ENCODE measurements at places on chromosomes 16 and 17.

DNA sequence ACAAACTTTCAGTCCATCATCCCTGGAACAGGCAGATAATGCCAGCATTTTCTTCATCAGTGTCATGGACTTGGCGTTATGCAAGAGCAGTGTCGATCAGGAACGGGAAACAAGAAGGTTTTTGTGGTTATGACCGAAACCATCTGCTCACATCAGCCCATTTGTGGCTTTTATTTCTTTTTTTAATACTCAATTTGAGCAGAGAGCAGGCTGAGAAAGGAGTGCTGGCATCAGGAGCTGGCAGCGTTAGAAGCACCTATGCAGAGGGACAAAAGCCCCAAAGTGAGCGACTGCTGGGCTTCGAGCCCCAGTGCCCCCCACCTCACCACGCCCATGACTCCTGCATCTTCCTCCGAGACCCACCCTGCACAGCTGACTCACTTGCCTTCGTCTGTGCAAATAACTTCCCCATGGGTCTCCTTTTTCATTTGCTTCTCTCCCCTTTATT is 16.2 kb upstream of the CD300E start:
- DNase-seq: no peak

GRCh38 chr17:2090804-2091534 is 36.1 kb downstream of the HIC1 start:
- DNase-seq: no peak

GRCh38 chr16:67552476-67552875 is 9.8 kb upstream of the CTCF start:
- peak; percentile 11 for DNase-seq

GRCh38 chr17:40124279-40125141 is 2.7 kb downstream of the MSL1 start:
- DNase-seq: peak; percentile 78

- no peak for DNase-seq
Observed at GRCh38 chr17:78985395-78985794, 5.7 kb upstream of the LGALS3BP start.

DNA sequence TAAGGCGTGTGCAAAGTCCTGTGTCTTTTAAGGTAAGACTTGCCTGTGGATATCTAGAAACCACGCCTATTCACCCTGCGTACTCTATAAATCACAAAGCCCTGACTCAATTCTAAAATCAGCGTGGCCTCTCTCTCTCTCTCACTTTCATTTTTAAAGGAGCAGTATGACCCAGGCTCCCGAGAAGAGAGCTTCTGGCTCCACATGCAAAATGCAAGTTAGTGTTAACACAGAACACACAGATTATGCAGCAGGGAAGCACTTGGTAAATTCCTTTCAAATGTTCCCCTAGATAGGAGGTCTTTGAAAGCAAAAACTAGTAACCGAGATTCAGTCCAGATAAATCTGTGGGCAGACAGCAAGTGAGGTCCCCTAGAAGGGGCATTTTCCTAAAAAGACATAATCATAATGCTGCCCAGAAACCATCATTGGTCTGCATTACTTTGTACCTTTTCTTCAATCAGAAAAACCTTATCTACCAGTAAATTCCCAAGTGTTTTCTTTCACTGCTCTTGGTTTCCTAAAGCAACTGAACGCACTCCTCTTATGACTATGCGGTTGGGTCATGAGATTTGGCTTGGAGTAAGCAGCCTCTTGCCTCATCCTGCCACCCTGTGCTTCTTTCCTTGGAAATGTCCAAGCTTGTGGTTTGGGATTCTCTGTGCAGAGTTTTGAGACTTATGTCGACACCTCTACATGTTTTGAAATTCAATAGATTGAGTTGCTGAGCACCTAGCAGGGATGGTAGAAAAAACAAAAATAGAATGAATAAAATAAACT is 31.7 kb upstream of the KCNJ2 start:
- no peak for DNase-seq

DNA sequence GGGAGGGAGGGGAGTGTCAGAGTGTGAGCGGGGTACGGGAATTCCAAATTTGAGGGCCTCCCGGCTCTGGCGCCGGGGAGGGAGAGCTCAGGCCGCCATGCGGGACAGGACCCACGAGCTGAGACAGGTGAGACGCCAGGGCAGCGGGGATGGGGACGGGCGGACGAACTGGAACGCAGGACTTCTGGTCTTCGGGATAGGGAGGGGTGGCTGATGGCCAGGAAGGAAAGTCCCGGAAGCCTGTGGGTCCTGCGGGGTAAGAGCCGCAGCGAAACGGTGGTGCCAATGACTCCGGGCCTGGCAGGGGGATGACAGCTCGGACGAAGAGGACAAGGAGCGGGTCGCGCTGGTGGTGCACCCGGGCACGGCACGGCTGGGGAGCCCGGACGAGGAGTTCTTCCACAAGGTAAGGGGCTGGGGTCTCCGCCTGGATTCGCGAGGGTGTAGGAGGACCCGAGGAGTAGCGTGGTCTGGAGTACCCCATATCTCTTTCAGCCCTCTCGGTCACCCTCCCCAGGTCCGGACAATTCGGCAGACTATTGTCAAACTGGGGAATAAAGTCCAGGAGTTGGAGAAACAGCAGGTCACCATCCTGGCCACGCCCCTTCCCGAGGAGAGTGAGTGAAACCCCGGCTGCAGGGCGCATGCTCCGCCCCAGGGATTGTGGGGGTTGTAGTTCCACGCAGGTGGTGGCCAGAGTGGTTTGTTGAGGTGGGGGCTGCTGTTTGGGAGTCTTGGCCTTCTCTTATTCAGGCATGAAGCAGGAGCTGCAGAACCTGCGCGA is 543 bp downstream of the STX4 start:
- peak; percentile 85 for DNase-seq

DNA sequence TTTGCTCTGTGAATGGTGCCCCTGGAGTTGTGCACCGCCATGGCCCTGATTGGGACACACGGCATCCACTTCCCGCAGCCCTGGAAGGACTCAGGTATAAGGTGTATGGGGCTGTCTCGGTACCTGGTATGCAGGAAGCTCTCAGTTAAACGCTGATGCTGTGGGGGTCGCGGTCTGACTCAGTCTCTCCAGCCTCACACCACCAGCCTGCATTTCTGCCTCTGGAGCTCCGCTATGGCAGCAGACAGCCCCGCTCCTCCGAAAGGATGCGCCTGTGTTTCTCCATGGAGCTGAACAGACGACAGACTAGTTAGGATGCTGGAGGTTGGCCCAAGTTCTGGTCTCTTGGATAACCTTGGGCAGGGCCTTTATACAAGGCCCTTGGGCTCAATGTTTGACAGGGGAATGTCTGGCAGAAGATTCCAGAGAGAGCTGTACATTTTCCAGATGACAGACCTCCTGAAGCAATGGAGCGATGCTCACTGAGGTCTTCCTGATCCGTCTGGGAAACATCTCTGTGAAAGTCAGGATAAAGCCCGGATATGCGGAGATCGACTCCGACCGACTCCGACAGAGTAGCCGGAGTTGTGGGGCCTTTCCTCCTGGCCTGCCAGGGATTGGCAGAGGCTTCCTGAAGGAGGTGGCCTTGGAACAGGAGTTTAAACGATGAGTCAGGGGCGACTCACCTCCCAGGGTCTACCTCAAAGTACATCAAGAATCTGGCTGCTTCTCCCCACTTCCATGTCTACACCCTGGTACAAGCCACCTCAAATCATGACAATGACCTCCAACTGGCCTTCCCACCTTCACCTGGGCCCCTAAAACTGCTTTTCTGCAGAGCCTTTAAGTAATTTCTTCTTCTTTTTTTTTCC is 21.9 kb upstream of the BCAR1 start:
- no peak for DNase-seq

DNA sequence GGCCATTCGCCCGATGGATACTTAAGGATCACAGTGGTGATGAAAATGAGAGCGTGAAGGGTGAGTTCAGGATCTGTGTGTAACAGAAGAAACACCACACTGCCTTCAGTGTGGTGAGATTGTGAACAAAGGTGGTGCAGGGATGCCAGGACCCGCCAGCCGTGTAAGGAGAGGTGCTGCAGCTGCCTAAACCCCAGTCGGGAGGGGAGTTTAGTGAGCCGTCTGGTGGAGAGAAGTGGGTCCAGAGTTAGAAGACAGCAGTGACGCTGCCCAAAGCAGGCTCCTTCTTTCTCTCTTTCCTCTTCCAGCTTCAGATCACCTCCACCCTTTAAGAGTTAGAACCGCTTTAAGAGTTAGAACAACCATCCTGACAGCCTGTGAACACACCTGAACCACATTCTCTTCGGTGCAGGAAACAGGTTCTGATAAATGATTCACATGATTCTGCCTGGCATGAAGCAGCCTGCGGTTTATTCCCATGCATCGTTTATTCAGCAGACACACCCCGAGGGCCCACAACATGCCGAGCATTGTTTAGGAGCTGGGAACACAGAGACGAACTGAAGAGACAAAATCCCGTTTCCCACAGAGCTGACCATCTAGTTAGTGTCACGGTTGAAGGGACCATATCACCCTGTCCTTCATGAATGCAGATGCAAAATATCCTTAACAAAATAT is 84.0 kb upstream of the DNAH17 start:
- DNase-seq: no peak

- no peak for DNase-seq
Observed at GRCh38 chr17:2924211-2924610, 128.0 kb downstream of the RAP1GAP2 start.

- DNase-seq: no peak
Observed at GRCh38 chr16:53855511-53855910, 151.6 kb downstream of the FTO start.

DNA sequence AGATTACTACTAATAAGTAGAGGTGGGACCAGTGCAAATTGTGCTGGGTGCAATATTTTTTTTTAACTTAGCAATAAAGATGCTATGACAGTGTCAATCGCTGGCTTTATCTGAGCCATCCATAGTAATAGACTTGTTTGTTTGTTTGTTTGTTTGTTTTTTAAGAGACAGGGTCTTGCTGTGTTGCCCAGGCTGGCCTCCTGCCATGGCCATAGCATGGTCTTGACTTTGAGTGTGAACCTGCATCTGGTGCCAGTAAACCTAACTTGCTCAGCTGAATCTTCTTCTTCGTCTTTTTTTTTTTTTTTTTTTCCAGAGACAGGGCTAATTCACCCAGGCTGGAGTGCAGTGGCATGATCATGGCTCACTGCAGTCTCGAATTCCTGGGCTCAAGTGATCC is 46.6 kb downstream of the ZNRF1 start:
- DNase-seq: no peak

DNA sequence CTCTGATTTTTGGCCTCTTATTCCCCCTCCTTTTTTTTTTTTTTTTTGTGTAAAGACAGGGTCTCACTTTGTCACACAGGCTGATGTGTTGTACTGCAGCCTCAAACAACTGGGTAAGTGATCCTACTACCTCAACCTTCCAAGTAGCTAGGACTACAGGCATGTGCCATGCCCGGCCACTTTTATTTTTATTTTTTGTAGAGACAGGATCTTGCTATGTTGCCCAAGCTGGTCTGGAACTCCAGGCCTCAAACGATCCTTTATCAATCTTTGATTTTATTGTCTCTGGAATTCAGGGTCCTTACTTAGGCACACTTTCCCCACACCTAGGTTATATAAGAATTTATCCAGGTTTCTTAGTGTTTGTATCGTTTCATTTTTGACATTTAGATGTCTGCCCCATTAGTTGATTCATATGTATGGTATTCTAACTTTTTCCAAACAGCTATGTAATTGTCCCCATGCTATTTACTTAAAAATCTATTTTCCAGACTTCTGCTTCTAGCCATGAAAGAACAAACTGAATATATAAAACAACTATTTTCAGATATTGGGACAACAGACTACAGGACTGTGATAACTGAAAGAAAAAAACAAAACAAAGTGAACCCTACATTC is 13.9 kb downstream of the CMC2 start:
- DNase-seq: no peak

DNA sequence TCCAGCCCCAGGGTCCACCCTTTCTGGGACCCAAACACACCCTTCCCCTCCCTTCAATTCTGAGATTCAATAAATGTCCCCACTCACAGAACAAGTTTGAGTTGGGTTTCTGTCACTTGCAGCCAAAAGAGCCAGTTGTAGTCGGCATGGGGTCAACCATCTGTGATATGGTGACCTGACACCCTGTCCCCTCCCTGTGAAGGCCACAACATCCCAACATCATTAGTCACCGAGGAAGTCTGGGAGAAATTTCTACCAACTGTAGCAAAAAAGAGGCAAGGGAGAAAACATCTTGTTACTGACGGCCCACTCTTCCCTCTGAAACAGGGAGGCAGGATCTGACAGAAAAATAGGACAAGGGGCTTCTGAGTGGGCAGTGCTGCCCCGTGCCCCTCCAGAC is 638 bp upstream of the LYZL6 start:
- no peak for DNase-seq

- DNase-seq: peak; percentile 66
Observed at GRCh38 chr17:28335959-28336871, 654 bp downstream of the TNFAIP1 start.

DNA sequence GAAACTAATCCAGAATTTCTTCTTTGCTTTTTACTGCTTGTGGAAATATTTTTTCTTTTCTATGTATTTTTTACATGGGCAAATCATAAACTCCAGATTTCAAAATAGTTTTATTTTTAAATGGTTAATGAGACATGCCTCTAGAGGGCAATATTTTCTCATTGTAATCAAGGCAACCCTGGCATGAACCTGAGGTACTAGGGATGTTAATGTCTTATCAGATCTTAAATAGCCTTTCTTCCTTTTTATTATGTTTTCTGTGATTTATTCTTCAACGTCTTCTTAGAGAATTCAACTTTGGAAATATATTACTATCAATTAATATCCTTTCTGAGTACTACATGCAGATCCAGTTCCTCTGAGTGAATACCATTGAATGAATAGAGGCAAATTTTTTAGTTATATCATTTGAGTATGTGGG is 324.7 kb downstream of the BCAS3 start:
- peak; percentile 44 for DNase-seq

DNA sequence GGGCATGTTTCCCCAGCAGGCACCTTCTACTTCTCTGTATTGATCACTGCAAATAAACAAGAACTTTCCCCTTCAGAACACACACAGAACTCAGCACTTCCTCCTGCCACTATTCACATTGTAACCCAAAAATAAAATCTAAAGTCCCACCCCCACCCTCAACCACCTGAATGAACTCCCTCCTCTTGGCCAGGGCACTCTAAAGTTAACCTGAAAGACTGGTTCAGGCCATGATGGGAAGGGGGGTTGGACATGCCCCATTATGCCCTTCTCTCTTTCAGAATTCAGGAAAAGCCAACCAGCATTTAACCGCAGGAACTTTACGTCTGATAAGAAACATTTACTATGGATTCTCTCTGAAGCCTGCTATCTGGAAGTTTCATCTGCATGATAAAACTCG is 27.4 kb upstream of the CCL2 start:
- no peak for DNase-seq

GRCh38 chr17:17793378-17794214 is 43.2 kb downstream of the SREBF1 start:
- no peak for DNase-seq

Measured in NCI-H510A treated with DMSO at 0.1 percent for 48 hours (cell line).